ENCODE measurements at places on chromosomes 12 and 14. TPM values are rescaled to one million over a fixed set of nuclear protein-coding genes. Genes with fewer than 3 reads are reported as not detected.

DNA sequence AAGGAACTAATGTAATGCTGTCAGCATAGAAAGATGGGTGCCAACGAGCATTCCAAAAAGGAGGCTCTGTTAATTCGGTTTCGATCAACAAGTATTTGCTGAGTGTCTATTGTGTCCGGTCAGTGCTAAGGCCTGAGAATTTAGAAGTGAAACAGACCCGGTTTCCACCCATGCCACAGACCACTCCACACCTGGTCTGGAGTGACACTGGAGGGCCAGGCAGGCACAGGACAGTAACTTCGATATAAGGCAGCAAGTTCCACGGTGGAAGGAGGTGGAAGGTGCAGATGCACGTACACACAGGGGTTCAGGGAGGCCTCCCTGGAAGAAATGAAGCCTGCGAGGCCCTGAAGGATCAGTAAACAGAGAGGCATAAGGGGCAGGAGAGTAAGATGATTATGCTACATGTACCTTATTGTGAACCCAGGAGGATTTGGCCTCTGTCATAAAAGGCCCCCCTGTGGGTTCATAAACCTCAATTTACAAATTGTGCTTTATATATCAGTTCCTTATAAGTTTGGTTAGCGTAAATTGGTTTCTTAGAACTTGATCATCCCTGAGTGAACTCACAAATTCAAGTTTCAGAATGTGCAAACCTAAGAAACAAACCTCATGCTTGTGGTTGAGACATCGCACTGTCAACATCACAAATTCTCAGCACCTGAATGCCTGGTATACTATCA is 25.9 kb downstream of the SSH1 start:
- no peak for DNase-seq

GRCh38 chr12:122031342-122032216 is 9.9 kb downstream of the BCL7A start:
- DNase-seq: no peak

The POLE gene
- total RNA-seq: 70.4 TPM

DNA sequence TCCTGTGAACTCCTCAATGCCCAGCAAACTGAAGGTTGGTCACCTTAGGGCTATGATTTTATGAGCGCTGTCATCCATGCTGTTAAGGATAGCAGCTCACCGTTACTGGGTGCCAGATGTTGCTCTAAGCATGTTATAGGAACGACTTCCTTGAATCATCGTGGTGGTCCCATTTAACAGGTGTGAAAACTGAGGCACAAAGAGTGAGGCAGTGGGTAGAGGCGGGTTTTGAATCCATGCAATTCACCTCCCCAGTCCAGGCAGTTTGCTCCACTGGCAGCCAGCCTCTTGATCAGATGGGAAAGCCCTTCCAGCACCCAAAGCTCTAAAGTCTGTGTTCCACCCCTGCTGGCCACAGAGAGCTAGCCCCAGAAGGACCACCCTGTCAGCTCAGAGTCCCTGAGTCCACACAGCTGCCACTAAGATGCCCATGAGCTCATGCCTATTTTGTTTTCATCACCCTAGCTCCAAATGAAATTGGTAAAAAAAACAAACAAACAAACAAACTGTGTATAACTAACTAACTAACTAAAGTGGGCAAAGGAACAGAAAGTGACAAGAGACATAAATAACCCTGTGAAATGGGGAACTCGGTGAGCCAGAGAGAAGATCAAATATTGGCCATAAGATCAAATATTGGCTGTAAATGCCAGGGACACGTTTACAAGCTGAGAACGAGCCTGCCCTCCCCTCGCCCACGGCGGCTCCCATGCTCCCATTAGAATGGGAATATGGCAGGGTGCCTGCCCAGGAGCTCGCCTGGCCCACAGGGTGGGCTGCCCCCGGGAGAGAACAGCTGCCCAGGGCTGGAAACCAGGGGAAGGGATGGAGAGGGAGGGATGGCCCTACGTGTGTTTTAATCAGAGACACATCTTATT is 72.3 kb upstream of the RFLNA start:
- no peak for DNase-seq

DNA sequence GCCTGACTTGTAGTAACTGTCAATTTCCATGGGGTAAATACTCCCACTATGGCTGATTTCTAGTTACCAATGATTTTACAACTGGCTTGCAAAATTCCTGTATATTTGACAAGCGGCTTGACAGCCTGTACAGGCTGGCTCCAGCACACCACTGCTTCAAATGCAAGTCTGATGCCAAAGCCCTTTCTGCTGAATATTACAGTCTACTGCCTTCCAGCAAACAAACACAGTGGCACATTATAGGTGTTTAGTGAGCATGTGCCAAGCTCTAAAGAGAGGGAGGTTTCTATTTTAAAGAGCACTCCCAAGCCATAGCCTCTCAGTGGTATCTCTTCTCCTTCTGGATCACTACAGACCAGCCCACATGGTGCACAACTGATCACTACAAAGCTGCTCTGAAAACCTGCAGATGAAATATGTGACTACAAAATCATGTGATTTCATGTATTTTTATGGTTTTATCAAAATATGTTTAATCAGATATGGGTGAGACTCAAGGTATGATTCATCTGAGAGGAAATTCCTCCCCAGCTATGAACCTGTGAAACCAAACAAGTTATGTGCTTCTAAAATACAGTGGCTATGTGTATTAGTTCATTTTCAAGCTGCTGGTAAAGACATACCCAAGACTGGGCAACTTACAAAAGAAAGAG is 101.5 kb downstream of the RPAP3 start:
- no peak for DNase-seq

- no peak for DNase-seq
These were observed 49.9 kb upstream of the BBS10 start for GRCh38 chr12:76398106-76398505.

DNA sequence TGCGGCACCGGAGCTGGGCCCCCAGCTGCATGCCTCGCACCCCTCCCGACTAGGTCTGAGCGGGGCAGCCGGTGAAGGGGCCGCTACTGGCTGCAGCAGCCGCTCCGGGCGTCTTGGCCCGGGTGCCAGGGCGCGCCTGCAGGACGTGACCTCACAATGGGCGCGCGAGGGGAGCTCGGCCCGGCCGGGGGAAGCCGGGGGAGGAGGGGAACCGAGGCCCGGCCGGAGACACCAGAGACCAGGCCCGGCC is 353 bp downstream of the BAG5 start:
- DNase-seq: no peak

DNA sequence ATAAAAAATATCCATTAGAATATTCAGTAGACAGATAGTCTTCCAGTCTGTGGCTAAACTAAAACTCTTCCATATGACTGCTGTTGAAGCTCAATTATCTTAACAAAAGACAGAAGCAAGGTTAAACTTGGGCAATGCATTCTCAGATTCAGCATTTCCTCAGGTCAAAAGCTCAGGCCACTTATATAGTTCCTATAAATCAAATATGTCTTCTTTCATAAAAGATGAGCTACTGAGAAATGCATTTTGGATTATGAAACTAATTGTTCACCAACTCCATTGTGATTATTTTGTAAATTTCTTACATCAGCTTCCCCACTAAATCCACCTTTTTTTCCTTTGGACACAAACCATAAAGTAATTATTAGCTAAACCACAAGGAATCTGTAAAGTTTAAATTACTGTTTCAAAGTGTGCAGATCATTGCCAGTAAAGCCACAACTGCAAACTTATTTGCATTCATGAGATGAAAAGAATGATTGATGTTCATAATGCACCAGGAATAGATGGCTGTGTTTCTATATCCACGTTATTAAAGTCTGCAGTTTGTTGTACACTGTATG is 224.4 kb downstream of the FBXL14 start:
- DNase-seq: no peak

The LMNTD1 gene
- total RNA-seq: not detected

- DNase-seq: no peak
These were observed 84.1 kb downstream of the TTC7B start for GRCh38 chr14:90732139-90732538.

GRCh38 chr14:73720636-73721035 is 6.5 kb upstream of the PNMA1 start:
- DNase-seq: no peak

The GSG1 gene
- total RNA-seq: not detected

The KRT5 gene
- not detected for total RNA-seq

DNA sequence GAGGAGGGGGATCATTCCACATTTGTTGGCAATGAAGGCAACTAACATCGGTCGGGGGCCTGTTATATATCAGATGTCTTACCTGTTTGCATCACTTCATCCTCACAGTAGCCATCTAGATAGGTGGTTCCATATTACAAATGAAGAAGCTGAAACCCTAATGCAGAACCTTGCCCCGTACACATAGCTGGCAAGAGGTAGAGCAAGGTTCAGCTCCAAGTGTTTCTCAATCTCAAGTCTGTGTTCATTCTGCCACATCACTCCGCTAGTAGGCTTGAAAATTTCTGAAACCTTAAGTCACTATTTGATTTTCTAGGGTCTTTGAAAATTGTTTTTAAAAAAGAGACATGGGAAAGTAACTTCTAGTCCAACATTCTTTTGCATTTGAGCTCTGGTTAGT is 17.0 kb downstream of the AVPR1A start:
- no peak for DNase-seq

DNA sequence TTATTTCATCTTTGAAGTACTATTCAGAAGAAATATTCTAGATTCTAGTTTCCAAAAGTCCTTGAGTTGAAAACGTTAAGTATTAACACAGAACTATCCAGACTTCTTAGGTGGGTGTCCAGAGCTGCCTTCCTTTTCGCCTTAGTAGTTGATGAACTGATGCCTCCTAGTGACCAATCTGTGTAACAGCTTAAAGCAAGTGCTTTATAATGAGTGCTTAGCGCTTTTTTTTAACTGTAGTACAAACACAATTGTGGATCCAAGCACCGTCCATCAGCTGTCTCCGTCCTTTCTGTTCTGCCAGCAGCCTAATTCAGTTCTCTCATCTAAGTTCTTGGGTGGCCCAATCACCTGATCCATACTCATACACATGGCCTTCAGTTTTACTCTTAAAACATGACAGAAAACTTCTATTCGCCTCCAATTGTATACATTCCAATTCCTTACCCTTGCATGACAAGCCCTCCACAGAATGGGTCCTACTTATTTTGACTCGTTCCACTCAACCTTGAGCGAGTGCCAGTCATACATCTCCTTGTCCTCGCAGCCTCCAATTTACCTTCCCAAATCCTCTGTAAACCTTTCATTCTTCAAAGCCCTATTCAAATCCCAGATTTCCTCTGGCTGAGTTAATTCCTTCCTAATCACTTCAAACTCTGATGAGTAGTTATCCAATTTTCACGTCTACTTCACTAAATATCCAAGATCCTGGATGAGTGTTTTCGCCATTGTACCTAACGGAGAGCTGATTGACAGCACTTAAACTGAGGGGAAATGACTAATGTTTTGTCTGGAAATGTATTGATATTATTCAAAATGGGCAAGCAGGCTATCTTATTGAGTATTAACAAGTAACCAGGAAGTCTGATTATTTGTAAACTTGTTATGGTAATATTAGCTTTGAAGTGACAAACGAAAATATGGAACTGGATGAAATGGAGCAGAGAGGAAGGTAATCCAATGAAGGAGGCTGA is 5.8 kb upstream of the PHLDA1 start:
- DNase-seq: peak; percentile 13

The ARHGDIB gene
- total RNA-seq: 938 TPM

The B4GALNT3 gene
- total RNA-seq: 2.0 TPM

GRCh38 chr12:46318037-46318436 is 49.2 kb upstream of the SLC38A1 start:
- no peak for DNase-seq

- no peak for DNase-seq
These were observed 685 bp downstream of the VAMP1 start for GRCh38 chr12:6469609-6470374.

DNA sequence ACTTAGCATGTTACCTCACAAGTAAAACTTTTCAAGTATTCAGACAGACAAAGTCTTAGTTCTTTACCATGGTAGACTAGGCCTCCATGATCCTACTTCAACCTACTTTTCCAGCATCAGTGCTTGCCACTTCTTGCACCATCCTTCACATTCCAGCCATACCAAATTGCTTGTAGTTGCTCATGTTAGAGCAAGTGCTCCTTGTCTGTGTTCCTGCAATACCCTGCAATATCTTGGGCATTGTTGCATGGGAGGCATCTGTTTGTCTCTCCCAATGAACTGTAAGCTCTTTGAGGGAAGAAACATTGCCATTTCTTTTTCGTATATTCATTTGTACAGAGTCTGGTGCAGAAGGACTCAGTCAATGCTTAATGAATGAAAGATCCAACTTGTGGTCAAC is 78.0 kb downstream of the SRGAP1 start:
- DNase-seq: no peak

Measured in T-cell (primary cell).